Right renal cortex interstitium (tissue), 3 donors: ENCODE measurements at places on chromosomes 6 and 20.
A peak's percentile ranks its signal among the peaks of the same experiment; 100 is the strongest.

DNA sequence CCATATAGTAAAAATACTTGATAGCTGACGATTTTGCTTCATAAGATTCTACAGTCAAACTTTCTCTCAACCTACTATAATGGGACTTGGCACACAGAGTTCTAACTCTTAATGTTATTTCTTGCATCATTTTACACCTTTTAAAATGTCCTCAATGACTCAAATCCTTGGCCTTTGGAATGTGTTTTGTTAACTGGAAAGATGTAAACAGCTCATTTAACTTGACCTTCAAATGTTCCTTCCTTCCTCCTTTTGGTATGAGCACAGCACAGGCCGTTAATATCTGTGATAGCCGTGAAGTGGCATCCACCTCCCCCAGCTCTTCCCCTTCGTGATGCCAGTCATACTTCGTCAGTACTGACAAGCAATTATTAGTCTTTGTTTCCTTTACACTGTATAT, 972.0 kb upstream of the CITED2 start:
- no peak for DNase-seq

DNA sequence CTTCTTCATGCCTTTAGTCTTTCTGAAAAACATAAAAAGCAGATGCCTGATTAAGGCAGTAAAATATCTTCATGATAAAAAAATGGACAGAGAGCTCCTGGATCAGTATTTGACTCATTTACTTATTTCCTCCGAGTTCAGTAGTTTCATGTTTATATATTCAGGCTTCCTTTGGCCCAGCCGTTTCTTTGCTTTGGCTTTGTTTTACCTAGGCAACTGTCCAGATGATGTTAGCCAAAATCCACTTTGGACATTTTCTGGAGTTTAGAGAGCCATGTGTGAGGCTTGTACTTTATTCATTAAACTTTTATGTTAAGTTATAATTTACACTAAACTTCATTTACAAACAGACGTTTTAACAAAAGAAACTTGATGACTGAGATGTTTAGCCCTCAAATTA, 307.1 kb upstream of the RSPO3 start:
- no peak for DNase-seq

GRCh38 chr6:89069536-89070163, 10.9 kb upstream of the PNRC1 start:
- no peak for DNase-seq

- no peak for DNase-seq
Measured at GRCh38 chr6:166025149-166025898, 142.3 kb downstream of the TBXT start.

DNA sequence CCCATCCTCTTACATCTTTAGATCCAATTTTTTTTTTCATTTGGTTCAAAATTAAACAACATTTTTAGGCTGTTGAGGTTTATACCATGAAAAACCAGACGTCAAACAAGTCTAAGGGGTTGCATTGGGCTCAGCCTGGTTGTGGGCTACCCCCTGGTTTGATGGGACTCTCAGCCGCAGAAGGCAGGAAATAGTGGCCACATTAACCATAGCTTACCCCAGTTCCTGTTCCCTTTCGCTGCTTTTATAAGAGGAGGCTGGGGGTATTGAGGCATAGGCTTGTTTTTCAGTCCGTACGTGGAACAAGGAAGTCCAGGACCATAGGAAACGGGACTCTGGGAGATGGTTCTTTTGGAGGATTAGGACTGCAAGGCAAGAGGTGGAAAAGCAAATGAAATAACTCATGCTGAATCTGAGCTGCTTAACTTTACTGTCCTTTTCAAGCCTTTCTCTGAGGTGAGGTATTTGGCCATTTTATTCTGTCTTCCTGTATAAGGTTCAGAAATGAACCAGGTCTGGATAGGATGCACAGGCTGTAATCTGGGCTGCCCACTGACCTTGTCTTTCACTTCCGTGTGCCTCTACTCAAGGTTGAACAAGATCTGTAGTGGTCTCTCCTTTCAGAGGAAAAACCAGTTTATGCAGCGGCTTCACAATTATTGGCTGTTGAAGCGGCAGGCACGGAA, 7.7 kb downstream of the BRPF3 start:
- no peak for DNase-seq

- no peak for DNase-seq
Measured at GRCh38 chr6:142953373-142954273, 8.6 kb upstream of the HIVEP2 start.

GRCh38 chr6:129605967-129606366, 104.0 kb downstream of the ARHGAP18 start:
- DNase-seq: no peak

DNA sequence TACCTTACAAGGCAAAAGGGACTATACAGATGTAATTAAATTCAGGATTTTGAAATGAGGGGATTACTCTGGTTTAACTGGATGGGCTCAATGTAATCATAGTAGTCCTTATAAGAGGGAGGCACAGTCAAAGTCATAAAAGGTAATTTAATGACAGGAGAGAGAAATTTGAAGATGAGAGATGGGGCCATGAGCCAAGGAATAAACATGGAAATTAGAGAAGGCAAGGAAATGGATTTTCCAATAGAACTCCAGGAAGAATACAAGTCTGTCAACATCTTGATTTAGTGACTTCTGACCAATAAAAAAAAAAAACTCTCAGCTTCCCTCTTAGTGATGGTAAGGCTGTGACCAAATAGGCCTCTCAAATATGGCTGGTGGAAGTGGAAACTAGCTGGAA, 101.9 kb upstream of the BEND3 start:
- DNase-seq: no peak

GRCh38 chr20:57137676-57138075, 128.8 kb downstream of the BMP7 start:
- no peak for DNase-seq

GRCh38 chr20:47263465-47264084, 92.9 kb downstream of the ZMYND8 start:
- DNase-seq: no peak

DNA sequence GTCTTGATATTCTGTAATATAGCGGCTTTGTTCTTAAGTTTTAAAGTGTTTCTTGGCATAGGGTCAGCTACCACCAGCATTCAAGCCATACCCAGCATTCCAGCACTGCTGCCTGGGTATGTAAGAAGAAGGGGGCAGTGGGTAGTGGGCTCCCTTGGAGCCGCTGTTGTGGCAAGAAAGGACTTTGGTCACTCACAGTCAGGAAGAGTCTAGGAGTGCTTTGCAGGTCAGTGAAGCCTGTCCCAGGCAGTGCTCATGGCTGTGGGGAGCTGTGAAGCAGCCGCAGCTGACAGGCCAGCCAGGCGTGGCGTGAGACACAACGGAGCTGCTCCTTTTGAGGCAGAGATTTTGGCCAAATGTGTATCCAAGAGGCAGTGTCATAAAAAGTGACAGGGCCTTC, 512.0 kb downstream of the CDKAL1 start:
- DNase-seq: peak; percentile 31

- DNase-seq: no peak
Measured at GRCh38 chr6:167139761-167140160, 16.9 kb downstream of the CCR6 start.

- no peak for DNase-seq
Measured at GRCh38 chr20:51028616-51029212, 5.8 kb upstream of the KCNG1 start.

GRCh38 chr6:159646116-159646515, 46.9 kb downstream of the SOD2 start:
- DNase-seq: no peak

GRCh38 chr6:154872542-154873114, 122.5 kb upstream of the TIAM2 start:
- DNase-seq: no peak

DNA sequence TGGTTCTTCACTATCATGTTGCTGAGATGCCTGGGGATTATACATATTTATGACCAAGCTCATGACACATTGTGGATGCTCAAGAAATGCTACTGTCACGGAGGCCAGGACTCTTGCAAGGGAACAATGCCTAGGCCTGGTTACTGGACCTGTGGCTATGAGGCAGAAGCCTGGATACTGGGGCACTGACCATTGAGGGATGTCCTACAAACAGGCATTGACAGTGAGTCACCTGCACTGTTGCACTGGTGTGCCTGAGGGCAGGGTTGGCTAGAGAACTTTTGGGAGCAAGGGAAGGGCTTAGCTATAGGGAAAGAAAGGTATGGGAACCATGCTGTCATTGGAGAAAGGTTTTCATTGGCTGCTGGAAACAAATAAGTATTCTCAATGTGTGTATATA, 313.1 kb upstream of the SUPT3H start:
- DNase-seq: no peak

DNA sequence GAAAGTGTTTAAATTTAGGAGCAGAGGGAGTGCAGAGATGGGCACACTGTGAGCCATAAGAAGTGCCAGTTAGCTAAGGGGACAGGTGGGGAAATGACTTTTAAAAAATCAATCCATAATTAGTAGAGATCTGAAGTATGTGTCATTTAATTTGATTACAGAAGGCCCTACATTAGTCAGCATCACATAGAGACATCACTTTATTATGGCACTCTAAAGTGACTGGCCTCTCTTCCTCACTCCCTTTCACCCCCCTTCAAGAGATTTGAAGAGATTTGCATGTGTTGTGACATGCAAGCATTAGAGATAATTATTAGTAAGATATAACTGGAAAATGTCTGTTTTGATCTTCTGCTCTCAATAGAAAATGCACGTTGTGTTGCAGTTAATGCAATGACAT, 86.7 kb downstream of the SLX4IP start:
- no peak for DNase-seq

DNA sequence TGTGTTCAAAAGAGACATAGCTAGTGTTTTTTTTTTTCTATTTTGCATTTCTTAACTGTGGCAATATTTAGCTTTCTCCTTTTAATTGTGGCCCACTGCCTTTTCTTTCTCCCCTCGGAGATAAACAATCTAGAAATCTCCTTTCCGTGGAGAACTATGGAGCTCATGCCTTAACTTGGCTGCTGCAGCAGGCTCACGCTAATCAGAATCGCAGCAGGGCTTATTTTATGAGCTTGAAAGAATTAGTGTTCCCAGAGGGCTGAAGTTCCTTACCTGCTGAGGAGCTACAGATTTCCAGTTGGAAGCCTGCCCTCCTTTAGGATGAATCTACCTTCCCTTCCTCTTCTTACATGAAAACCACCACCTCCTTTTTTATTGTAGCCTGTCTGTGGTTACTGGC, 35.6 kb downstream of the CTNNBL1 start:
- DNase-seq: no peak

GRCh38 chr6:20441921-20442320, 40.2 kb downstream of the E2F3 start:
- DNase-seq: no peak

- no peak for DNase-seq
Measured at GRCh38 chr6:42896178-42896719, 16.8 kb downstream of the RPL7L1 start.

DNA sequence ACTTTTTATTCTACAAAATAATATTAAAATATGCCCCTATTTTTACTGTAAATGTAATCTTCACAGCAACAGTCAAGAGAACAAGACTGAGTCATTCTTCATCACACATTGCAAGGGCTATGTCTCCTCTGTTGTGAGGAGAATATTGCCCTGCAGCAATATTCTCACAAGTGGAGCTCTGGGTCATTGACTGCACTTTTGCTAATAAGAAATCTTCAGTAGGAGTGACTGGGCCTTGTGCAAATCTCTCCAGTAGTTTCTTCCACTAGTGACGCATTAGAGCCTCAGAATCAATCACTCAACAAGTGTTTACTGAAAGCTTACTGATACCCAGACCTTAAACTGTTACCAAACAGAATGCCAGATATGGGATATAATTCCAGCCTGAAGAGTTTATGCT, 49.1 kb downstream of the LAMA2 start:
- no peak for DNase-seq

GRCh38 chr6:12238219-12238618, 51.9 kb upstream of the EDN1 start:
- DNase-seq: no peak

GRCh38 chr6:29147074-29147473, 23.6 kb upstream of the OR2J2 start:
- no peak for DNase-seq

- DNase-seq: no peak
Measured at GRCh38 chr20:15550116-15550870, 1023.0 kb downstream of the KIF16B start.

DNA sequence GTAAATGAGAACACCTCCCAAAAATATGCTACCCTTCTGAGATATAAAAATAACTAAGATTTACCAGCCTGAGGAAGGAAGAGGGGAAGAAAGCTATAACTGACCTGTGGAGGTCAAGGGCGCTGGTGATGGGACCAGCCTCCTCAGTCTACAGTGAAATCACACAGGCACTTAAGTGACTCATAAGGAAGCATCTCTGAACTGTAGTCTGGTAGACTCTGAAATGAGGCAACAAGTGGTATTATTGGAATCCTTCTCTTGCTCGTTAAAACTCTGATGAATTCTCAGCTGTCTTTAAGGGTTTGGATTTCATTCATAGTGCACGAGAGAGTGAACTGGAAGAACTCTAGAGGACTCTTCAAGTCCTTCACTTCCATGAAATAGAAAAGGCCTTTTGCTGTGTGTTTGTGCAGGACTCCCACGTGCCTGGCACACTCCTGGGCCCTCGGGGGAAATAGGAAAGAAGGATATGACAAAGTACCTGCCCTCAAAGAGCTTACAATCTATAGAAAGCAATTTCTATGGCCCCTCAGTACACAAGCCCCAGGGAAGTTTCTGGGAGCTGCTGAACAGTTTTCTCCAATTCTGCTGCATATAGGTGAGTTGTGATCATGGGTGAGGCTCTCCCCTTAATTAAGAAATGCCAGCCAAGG, 231.8 kb upstream of the RREB1 start:
- no peak for DNase-seq

DNA sequence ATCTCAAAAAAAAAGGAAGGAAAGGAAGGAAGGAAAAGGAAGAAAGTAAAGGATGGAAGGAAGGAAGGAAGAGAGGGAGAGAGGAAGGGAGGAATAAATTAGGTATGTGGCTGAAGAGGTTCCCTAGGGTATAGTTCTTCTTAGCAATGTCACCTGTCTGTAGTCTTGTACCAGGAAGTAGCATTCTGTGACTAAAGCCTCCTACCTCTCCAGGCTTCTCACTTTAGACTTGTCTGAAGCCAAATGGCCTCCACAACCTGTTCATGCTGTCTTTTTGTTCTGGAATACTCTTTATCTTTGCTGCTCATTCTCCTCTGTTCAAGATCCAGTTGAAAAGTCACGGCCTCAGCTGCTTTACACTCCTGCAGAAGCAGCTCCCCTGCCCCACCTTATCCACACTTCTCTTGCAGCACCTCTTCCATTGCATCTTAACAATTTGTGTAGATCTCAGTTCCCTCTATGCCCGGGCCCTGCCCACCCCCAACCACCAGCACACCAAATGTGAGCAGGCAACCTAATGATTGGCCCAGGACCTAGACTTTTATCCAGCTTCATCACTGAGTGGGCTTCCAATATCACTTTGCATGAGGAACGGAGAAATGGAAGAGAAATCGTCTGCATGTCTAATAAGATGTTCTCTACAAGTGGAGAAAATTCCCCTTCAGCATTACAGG, 19.1 kb downstream of the GCNT2 start:
- DNase-seq: no peak

GRCh38 chr6:96724641-96725040, 112.6 kb downstream of the GPR63 start:
- DNase-seq: no peak

DNA sequence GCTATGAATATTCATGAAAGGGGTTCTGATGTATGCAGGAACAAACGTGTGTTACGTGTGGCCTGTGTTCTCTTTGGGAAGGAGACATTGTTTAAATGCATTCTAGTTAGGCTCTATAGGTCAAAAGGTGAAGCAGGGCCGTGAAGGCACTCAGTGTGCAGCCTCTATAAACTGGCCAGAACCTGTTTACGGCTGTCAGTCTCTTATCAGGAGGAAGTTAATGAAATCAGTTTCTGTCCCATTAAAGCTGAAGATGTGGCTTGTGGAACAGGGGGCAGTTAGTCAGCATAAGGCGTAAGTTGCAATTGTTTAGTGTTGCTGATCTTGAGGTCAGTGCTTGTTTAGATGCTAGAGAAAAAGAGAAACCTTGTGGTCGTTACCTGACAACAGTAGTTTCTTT, 111.5 kb upstream of the KCNG1 start:
- no peak for DNase-seq
